ENCODE measurements at places on chromosomes 1 and 21.

DNA sequence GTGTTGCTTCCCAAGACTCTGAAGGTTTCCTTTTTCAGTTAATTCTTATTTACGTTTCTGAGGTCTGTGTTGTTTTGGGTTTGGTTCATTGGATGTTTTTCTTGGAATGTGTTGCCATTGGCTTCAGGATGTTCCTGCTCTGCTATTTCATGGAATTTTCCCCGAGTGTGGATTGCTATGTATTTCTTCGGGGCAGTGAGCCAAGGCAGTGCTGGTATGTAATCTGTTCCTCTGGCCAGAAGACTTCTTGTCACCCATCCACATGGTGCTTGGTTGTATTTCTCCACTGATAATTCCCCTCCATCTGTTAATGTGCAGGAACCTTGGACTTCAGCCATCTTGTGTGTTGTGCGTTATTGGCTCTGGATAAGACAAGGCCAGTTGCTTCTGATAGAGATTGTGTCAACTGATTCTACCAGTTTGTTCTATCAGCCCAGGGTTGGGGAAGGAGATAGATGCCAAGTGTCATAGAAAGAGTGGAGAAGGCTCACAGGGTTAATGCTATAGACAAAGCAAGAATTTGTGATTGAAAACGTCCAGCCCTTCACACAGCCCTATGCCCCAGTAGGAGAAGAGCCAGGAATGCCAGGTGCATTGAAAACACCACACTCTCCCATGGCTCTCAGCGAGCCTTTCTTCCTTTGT is 505.2 kb downstream of the PLPP3 start:
- DNase-seq = peak; percentile 92

- DNase-seq = no peak
These were observed 123.4 kb upstream of the C8B start for GRCh38 chr1:57089221-57089620.

GRCh38 chr1:230979952-230980351 is 1.1 kb downstream of the ARV1 start:
- DNase-seq = no peak

GRCh38 chr1:111803951-111804350 is 48.2 kb downstream of the DDX20 start:
- no peak for DNase-seq

GRCh38 chr1:82979593-82980236 is 1019.2 kb downstream of the TTLL7 start:
- DNase-seq = no peak

DNA sequence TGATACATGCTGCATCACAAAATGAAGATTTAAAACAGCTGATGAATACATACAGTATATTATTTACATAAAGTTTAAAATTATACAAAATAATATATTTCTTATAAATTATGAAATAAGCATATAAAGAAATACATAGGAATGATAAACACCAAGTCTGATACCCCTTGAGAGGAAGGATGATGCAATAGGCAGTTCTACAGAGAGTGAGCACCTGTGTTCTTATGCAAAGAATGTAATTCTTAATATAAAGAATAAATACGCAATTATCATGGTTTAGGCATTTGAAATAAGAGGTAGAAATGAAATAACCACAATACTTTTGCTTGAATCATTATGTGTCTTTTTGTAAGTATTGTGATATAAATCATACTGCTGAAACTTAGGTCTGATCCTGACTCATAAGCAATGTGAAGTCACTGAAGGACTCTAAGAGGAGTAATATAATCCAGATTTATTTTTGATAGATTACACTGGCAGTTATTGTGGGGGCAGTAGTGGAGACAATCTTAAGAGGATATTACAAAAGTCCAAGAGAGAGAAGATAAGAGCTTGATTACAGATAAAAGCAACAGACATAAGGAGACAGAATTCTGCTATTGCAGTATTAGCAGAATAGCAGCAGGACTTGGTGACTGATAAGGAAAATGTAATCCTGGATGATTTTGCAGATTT is 39.0 kb downstream of the TTLL7 start:
- peak; percentile 56 for DNase-seq

DNA sequence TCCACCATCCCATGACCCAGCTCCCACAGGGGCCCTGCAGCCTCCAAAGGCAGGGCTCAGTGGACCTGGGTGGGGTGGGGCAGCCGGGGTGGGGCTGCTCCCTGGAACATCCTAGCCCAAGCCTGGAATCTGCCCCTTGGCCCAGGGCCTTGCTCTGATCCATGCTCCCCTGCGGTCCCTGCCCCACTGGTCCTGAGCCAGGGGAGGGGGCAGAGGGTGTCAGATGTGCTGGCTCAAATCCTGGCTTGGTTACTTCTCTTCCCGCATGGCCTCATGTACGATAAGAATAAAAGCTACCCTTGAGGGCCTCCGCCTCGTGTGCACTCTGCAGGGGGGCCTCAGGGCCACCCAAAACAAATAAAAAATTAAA is 819 bp downstream of the SLC25A34 start:
- no peak for DNase-seq

DNA sequence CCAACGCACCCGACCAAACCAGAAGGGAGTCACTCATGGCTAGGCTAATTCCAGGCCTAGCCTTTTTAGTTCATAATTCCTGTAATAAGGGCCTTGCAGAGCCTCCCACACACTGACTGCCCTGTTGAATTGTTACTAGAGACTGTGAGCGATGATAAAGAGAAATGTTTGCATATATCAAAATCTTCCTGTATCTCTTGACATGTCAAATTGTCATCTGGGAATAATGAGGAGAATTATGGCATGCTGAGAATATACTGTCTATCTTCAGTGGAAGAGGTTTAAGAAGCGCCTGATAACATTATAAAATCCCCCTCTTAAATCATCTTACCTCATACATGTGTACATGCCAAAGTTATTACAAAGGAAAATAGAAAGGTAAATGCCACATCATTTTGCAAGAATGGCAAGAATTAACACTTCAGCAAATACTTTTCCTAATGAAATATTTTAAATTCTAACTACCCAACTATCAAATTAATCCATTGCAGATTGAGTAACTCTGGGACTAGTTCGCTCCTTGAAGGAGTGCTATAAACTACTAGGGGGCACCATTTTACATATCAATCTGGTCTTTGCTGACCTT is 144.1 kb downstream of the CENPF start:
- DNase-seq = peak; percentile 4

DNA sequence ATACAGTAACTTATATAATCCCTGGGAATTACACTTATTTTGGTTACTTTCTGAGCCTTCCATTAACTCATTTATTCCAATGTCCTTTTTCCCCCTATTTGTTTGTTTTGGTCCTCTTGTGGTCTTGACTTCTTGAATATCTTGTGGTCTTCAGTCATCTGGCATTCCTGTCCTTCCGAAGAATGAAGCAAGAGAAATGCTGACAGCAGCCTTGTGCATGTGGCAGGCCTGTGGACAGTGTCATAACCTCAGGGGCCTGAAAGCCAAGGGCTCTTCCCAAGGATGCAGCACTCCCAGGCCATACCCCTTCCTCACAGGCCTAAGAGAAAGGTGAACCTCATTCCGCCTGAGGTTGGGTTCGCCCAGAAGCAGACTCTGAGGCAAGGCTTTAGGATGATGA is 470.2 kb downstream of the DISC1 start:
- no peak for DNase-seq

- no peak for DNase-seq
These were observed 8.1 kb downstream of the BLACAT1 start for GRCh38 chr1:205447457-205448341.

DNA sequence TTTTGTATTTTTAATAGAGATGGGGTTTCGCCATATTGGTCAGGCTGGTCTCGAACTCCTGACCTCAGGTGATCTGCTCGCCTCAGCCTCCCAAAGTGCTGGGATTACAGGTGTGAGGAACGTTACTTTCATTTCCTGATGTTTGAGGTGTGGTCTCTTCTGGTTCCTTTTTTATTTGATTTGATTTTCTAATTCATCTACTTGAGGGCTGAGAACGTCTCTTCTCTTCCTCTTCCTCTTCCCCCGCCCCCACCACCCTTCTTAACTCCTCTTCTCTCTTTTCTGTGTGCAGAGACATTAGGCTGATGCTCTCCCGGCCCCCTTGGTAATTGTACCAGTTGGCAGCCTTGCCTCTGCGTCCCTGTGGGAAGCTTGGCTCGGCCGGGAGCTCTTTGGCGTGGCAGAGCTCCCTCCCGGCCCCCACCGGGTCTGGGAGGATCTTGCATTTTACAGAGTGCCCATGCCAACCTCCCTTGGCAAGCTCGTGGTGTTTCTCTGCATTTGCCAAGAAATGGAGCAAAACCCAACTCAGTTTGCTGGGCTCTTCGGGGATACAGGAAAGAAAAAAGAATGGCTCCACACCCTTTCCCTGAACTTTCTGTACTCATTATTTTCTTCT is 19.9 kb downstream of the CRYAA start:
- no peak for DNase-seq

- peak; percentile 26 for DNase-seq
These were observed 453 bp downstream of the DRAM2 start for GRCh38 chr1:111139324-111139955.

DNA sequence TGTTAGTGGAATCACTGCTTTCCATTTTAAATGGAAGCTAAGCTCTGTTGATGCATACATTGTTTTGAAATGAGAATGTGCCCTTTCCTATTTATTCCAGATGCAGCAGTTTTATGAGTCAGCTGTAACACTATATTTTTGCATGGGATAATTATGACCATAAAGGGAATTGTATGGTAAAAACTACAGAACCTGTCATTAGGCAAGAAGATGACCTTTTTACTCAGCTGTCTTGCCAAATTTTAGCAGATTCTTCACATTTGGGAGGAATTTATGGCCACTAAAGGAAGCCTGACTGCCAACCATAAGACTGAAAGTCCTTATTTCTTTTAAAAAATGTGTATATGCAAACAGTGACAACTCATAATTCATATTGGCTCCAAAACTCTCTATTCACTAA is 356.3 kb upstream of the PRMT6 start:
- peak; percentile 97 for DNase-seq

- no peak for DNase-seq
These were observed 55.1 kb downstream of the KCNC4 start for GRCh38 chr1:110265186-110265585.

- DNase-seq = no peak
These were observed 101.3 kb upstream of the USP24 start for GRCh38 chr1:55316502-55316901.

DNA sequence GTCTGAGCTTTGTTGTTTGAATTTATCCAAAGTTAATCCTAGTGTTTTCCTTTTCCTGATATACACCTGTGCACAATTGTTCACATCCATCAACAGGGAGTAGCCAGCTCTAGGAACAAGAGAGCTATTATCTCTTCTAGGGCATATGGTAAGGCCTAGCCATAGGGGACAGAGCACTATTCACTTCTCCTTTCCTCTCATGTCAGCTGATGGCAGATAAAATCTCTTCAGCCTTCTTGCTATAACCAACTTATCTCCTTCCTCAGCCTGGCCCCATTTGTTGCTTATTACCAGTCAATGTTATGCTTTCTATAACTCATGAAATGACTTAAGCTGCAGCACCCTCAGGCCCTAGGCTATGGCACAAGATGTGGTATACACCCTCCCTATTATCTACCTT is 38.9 kb downstream of the PATJ start:
- DNase-seq = no peak

- no peak for DNase-seq
These were observed 32.6 kb downstream of the EVA1C start for GRCh38 chr21:32445101-32445500.

DNA sequence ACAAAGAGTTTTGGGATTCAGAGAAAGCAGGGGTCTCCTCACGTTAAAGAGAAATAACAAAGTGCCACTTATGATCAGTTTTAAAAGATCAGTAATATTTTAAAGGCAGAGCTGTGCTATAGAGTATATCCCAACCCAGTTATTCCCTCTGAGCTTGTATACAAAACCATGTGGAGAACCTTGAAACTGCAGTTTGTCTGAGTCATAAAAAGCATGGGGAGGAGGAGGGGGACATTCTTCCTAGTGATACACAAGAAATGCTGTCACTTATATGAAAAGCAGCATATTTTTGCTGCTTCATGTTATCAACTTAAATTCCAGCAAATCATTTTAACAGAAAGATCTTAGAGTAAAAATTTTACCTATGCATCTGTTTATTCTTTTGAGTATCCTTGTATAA is 244.5 kb downstream of the GPR52 start:
- DNase-seq = peak; percentile 9

DNA sequence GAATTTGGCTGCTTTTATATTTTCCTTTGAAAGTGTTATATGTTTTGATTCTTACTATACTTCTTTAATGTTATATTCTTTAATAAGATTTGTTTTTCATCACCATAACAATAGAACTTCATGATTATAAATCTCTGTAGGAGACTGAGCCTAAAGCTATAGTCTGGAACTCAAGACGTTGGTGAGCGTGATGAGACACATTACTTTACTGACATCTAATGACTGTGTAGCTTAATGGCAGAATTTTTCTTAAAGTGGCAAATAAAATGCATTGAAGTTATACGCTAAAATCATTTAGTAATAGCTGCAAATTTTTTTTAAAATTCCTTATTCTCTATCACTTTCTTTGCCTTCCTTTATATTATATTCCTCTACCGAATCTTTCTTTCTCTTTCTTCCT is 56.1 kb upstream of the HAO2 start:
- DNase-seq = no peak

- DNase-seq = no peak
These were observed 17.2 kb upstream of the AKIRIN1 start for GRCh38 chr1:38973659-38974437.

DNA sequence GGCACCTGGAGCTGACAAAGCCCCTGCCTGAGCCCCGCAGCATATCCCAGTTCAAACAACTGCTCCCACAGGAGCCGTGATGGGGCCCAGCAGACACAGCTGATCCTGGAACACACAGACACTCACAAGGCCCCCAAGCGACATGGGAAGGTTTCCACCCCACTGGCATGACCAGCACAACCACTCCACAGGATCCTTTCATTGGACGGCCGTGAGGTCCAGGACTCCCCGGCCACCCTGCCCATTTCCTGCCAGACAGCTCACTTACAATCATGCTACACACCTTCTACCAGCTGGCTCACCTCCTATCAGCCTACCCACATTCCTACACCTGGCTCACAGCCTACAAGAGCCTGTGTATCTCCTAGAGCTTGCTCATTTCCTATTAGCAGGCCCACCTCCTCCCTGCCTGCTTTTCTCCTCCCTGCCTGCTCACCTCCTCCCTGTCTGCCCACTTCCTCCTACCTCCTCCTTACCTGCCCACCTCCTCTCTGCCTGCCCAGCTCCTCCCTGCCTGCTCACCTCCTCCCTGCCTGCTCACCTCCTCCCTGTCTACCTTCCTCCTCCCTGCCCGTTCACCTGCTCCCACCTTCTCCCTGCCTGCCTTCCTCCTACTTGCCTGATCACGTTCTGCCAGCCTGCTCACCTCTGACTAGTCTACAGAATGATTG is 73.9 kb downstream of the MATN1 start:
- DNase-seq = no peak

DNA sequence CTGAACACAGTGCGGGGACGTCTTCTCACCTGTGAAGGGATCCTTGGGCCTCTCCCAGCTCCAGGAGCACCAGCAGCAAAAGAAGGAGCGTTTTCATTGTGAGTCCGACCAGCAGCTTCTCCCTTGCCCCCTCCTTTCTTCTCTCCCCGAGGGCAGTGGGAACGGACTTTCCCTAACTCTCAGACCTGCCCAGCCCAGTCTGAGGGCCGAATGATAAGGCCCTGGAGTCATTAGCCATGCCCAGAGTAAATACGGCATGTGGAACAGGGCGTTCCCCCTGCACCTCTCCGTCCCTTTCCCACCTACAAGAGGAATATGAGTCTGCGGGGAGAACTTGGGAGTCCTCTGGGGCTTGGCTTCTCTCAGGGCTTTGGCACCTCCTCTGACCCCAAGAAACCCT is at the start of gene CTSE:
Gene CTSE (minus strand): TSS at position 201 of the 400 bp plus-strand sequence. CDS start 104 bp downstream, at position 97.
- DNase-seq = no peak

GRCh38 chr1:112793631-112794565 is 78.8 kb upstream of the PPM1J start:
- DNase-seq = no peak

GRCh38 chr21:42862774-42863503 is 16.4 kb downstream of the WDR4 start:
- no peak for DNase-seq

Data from fibroblast of skin of left quadriceps (primary cell).